Right ventricle myocardium superior (tissue), 1 donor: ENCODE measurements at places on chromosomes 6 and 20. TPM values are rescaled to one million over a fixed set of nuclear protein-coding genes. Genes with fewer than 3 reads are reported as not detected.

Gene EHMT2
- 15.5 TPM for total RNA-seq

Gene GNRH2
- total RNA-seq, result not detected

Gene SLC32A1
- total RNA-seq, result not detected

Gene SPINT4
- total RNA-seq, result not detected

Gene FOXF2
- total RNA-seq, result 0.16 TPM

Gene ZKSCAN4
- total RNA-seq, result 2.6 TPM

Gene RAD21L1
- not detected for total RNA-seq

Gene FUCA2
- total RNA-seq, result 38.8 TPM

Gene CNR1
- 0.11 TPM for total RNA-seq

DNA sequence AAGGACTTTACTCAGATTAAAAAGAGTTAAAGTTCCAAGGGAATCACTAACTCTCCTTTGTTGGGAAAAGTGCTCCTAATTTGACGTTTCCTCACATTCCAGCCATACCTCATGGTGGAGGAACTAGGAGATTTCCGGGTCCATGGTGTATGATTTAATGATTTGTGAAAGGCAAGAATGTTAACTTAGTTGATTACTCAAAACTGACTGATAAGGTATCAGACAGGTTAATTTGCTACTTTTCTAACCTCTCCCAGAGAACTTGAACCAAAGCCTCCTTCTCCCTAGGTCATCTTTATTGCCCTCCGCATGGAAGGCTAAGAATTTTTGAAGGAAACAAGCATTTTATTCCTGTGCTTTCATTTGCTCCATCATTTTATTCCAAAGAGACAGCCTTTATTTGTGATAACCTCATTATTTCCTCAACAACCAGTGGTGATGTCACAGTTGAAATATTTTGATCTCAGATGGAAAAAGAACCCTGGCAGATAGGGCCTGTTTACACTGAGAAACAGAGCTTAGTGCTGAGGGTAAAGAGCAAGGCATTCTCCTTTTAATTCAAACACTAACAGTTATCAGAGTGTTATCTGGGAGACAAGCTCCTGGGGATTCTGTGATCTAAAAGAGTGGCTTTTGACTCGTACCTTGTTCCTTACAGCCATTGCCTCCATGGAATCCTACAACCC is 57.4 kb upstream of the BMP2 start:
- DNase-seq, result no peak

DNA sequence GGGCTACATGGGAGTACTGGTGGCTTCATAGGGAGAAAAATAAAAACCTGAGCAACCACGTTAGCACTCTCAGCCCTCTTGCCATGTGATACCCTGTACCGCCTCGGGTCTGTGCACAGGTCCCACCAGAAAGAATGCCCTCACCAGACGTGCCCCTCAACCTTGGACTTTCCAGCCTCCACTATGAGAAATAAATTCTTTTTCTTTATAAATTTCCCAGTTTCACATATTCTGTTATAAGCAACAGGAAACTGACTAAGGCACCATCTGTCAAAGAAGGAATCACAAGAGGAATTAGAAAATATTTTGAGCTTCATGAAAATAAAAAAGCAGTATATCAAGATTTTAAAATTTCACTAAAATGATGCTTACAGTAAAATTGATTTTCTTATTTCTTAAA is 168.4 kb upstream of the BMP5 start:
- DNase-seq, result no peak

- no peak for DNase-seq
Measured at GRCh38 chr20:13442986-13443385, 195.7 kb downstream of the TASP1 start.

- DNase-seq, result peak; percentile 65
Measured at GRCh38 chr6:33621711-33622388, 728 bp downstream of the ITPR3 start.

GRCh38 chr6:30044630-30045029 is 16.4 kb upstream of the POLR1H start:
- DNase-seq, result no peak

DNA sequence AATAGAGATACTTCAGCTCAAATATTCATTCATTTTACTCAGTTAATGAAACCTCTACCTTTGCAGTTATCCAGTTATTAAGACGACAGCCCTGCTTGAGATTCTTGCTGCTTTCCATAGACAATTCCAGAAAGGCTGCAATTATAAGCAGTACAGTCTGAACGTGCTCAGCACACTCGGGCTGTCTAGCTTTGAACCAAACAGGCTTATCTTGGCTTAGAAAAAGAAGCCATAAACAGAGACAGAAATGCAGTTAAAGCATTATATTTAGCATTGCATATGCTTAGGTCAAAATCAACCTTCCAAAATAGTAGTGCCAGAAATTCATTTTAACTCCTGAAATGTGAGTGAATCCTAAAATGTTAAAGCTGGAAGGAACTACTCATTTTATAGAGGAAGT is 204.1 kb upstream of the KCNQ5 start:
- no peak for DNase-seq

GRCh38 chr6:157291356-157291755 is 32.0 kb downstream of the TMEM242 start:
- no peak for DNase-seq

DNA sequence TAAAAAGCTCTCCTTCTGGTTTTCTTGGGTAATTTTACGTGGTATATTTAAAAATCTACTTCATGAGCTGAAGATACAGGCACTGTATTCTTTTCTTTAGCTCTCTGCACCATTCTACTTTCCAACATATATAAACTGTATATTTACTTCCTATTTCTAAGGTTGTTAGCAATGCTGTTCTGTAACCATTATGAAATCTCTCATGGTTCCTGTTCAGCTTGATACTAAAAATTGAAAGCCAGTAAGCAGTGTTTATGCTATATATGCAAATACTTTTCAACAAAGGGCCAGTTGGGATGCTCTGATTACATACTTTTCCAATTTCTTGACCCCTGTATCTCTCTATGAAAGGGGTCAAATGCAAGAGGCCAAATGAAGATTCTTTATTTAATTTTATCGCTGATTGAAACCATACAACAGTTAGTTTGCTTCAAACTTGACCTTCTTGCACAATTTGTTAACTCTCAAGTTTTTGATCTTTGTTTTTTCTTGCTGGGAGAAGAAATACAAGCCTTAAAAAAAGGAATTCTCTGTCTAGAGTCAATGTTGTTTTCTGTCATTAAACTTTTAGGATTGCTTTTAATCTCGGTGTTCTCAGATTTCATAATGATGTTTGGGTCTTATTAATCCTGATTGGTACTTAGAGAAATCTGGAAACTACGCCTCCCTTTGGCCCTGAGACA is 223.2 kb downstream of the PRL start:
- no peak for DNase-seq

GRCh38 chr6:155936551-155936950 is 480.9 kb upstream of the NOX3 start:
- DNase-seq, result no peak

- no peak for DNase-seq
Measured at GRCh38 chr6:1821513-1822183, 211.9 kb downstream of the FOXC1 start.

DNA sequence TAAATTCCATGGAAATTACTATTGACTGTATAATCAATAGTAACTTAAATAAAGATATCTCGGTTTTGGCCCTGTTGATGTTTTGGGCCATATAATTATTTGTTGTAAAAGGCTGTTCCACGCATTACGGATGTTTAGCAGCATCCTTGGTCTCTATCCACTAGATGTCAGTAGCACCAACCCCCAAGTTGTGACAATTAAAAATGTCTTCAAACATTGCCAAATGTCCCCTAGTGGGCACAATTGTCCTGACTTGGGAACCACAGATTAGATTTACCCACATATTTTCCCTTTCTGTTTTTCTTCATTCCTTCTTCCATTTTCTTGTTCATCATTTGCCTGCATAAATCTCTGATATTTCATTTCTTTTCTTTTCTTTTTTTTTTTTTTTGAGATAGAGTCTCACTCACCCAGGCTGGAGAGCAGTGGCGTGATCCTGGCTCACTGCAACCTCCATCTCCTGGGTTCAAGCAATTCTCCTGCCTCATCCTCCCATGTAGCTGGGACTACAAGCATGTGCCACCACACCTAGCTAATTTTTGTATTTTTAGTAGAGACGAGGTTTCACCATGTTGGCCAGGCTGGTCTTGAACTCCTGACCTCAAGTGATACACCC is 13.6 kb upstream of the WFDC8 start:
- no peak for DNase-seq
